Colonic mucosa (tissue), 4 donors: ENCODE measurements at places on chromosomes 5 and 9.

GRCh38 chr9:94900222-94901018 lies 173.9 kb downstream of the AOPEP start:
- no peak overlapping the region for H3K4me3 ChIP-seq
- H3K36me3 ChIP-seq: no peaks in the 10 kb centered on the region
- H3K4me1 ChIP-seq: no peaks in the 10 kb centered on the region
- peak overlapping the region; percentile 57 for H3K27ac ChIP-seq
- no peak for DNase-seq

GRCh38 chr9:37342493-37342892 lies 80.0 kb upstream of the GRHPR start:
- no peaks in the 10 kb centered on the region for H3K4me1 ChIP-seq
- no peak overlapping the region for H3K4me3 ChIP-seq
- no peak for DNase-seq
- H3K27me3 ChIP-seq: no peaks in the 10 kb centered on the region

DNA sequence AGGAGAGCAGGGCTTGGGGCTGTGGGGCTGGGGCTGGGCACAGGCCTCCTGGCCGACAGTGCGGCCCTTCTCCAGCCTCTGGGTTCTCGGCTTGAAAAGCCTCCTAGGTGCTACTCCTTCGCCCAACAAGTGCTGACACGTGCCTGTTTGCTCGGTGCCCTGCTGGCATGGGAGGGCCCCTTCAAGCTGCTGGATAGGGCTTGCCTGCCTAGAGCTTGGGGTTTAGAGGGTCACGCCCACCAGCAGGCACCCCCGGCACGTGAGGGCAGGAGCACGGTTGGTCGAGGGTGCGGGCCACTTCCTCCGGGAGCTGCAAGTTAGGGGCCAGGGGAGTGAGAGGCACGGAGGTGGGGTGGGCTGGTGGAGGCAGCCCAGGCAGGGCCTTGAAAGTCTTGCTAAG lies 106.2 kb downstream of the RXRA start:
- no peaks in the 10 kb centered on the region for H3K36me3 ChIP-seq
- peaks cover 12% of the 10 kb centered on the region for H3K4me1 ChIP-seq
- no peak overlapping the region for H3K27ac ChIP-seq
- no peaks in the 10 kb centered on the region for H3K27me3 ChIP-seq
- no peak overlapping the region for H3K4me3 ChIP-seq
- no peak for DNase-seq

- peak overlapping the region; percentile 86 for H3K27ac ChIP-seq
- DNase-seq: peak; percentile 89
- no peaks in the 10 kb centered on the region for H3K27me3 ChIP-seq
- peaks cover 21% of the 10 kb centered on the region for H3K4me1 ChIP-seq
- H3K36me3 ChIP-seq: no peaks in the 10 kb centered on the region
Observed at GRCh38 chr9:127578952-127579853, 32.9 kb upstream of the STXBP1 start.

DNA sequence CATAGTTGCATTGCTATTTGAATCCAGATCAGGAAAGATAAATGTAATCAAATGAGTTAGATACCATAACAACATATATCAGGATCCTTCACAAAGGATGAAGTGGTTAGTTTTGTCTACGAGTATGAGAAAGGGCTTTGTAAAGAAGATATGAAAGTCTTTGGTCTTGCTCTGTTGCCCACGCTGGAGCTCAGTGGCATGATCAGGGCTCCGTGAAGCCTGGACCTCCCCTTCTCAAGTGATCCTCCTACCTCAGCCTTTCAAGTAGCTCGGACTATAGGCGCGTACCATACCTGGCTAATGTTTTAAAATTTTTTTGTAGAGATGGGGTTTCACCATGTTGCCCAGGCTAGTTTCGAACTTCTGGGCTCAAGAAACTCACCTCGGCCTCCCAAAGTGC lies 1.8 kb downstream of the SMC5 start:
- no peak for DNase-seq
- no peaks in the 10 kb centered on the region for H3K36me3 ChIP-seq
- H3K27ac ChIP-seq: no peak overlapping the region
- H3K4me3 ChIP-seq: no peak overlapping the region
- H3K27me3 ChIP-seq: no peaks in the 10 kb centered on the region
- peaks cover 7% of the 10 kb centered on the region for H3K4me1 ChIP-seq

DNA sequence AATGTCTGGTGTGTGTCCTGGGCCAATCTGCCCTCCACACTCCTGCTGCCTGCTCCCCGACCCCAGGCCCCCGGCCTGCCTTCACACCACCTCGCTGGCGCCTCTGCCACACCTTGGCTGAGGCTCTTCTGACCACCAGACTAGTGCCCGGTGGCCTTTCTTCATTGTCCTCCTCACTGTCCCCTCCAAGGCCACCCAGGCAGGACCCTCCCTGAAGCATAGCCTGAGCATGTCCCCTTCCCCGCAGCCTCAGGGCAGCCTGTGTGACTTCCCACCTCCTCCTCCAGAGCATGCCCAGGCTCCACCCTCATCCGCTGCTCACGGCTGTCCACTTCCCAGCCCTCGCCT lies 154.6 kb downstream of the OLFM1 start:
- no peaks in the 10 kb centered on the region for H3K27me3 ChIP-seq
- H3K36me3 ChIP-seq: no peaks in the 10 kb centered on the region
- DNase-seq: no peak
- H3K4me3 ChIP-seq: no peak overlapping the region

DNA sequence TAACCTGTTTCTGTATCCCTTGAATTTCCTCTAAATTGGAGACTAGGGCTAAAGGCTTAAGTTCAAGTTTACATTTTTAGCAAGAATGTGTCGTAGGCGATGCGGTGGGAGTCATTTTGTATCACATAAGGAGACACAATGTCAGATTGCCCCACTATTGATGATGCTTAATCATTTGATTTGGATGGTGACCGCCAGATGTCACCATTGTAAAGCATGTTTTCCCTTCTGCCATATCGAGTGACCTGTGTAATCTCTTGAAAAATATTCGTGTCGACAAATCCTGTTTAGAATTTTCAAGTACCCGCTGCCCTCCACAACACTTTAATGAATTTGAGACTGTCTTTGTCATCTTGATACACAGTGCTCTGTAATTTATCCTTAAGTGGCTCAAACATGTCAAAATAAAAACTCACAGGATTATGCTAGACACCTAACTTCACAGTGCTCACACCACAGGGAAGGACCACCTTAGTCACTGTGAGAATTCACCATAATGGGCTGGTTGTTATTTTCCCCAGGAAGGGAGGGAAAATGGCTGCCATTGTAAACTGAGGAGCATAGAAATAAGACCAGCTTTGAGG lies 34.5 kb upstream of the SLC46A2 start:
- H3K27me3 ChIP-seq: no peaks in the 10 kb centered on the region
- no peak for DNase-seq
- H3K4me1 ChIP-seq: no peaks in the 10 kb centered on the region
- H3K27ac ChIP-seq: no peak overlapping the region

DNA sequence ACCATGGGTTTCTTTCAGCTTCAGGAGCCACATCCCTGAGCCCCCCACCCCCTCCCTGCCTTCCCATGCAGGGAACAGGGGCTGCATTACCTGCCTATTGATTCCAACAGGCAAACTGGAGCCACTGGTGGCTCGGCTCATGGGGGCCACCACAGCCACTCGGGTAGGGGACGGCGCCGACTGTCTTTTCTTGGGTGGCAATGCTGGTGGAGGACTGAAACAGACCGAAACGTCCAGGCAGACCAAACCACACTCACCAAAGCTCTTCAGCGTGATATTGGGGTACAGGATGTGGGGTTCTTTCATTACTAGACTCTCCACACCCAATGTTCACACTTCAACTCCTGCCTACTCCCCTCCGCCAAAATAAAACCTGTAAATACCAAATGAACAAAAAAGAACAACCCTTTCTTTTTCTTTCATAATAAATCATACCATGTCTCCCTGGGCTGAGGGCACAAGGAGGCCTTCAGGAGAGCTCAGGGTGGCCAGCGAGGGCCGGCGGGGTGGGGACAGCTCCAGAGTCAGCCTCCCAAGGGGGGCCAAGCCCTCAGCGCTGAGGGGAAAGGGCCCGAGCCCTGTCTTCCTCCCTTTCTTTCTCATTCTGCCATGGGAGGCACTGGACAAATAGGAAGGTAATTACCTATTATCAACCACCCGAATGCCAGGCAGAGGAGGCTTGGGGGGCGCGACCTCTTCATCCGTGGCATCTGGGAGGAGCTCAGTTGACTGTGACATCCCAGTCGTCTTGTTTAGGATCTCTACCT lies 83.3 kb downstream of the PRRT1B start:
- DNase-seq: no peak
- no peaks in the 10 kb centered on the region for H3K27me3 ChIP-seq
- H3K27ac ChIP-seq: peak overlapping the region; percentile 91
- peaks cover 3% of the 10 kb centered on the region for H3K4me1 ChIP-seq
- H3K36me3 ChIP-seq: no peaks in the 10 kb centered on the region

DNA sequence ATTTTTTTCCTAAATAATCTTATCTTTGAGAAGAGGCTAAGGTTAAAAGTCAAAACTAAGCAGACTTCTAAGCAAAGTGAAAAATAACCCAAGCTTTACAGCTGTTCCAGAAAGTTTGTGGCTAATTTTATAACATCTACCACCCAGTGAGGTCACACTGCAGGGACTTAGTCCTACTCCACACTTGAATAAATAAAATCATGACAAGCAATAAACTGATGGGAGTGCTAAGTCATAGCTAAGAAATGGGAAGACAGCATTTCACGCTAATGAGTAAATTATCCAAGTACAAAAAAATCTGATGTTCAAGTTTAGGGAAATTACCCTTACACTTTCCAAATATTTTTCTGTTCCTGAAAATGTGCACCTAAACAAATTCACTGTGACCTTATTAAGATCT lies 47.7 kb downstream of the ZNF608 start:
- no peak for DNase-seq
- H3K4me3 ChIP-seq: no peak overlapping the region
- H3K27ac ChIP-seq: peak overlapping the region; percentile 15
- no peaks in the 10 kb centered on the region for H3K27me3 ChIP-seq
- H3K36me3 ChIP-seq: no peaks in the 10 kb centered on the region

DNA sequence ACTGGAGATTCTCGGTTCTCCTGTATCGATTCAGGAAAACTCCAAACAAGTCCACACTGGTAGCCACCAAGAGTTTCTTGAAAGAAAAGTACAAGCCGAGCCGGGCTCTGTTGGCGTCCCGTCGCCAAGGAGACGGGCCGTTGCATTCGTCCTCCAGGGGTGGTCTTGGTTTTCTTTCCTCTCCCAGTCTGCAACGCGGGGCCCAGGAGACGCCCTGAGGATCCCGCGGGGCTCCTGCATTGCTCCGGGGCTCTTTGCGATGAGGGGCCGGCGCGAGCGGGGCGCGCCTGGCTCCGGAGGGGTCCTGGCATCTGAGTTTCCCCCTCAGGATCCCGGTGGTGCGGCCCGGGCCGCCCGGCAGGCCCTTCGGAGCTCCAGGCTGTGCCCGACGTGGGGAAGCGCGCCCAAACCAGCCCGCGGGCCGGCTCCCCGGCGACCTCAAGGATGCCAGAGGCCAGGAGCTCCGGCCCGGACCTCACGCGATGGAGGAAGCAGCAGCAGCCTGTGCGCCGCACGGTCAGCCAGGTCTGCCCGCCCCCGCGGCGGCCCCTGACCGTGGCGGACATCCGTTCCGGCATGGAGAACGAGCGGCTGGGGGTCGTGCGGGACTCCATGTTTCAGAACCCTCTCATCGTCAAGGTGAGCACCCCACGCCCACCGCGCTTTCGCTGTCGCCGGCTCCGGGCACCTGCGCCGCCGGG lies at the start of gene CFAP77:
Gene CFAP77 (plus strand): TSS at position 384 of the 701 bp plus-strand sequence. CDS start 61 bp downstream, at position 445.
- no peak within 1 kb of the TSS for H3K27ac ChIP-seq
- H3K4me1 ChIP-seq: peaks cover 18% of the 10 kb centered on the region
- H3K27me3 ChIP-seq: peaks cover 20% of the 10 kb centered on the region
- H3K36me3 ChIP-seq: no peaks in the 10 kb centered on the region

DNA sequence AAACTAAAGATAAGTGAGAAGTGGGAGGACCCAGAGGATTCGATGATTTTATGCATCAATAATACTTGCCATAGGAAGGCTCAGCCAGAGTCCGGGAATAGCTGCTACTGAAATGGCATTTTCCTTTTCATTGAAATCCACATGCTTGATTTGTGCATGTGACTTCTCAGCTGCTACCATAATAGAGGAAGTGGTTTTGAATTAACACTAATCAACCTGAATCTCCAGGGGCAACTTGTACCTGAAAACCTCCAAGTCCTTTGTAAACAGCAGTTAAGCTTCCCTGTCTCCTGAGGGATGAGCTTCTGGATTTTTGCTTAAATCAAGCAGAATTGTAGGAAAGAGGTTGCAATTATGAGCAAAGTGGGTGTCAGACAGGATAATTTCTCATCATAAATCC lies 124.9 kb downstream of the PPP2R2B start:
- DNase-seq: no peak
- no peaks in the 10 kb centered on the region for H3K36me3 ChIP-seq
- no peaks in the 10 kb centered on the region for H3K4me1 ChIP-seq
- H3K4me3 ChIP-seq: no peak overlapping the region

DNA sequence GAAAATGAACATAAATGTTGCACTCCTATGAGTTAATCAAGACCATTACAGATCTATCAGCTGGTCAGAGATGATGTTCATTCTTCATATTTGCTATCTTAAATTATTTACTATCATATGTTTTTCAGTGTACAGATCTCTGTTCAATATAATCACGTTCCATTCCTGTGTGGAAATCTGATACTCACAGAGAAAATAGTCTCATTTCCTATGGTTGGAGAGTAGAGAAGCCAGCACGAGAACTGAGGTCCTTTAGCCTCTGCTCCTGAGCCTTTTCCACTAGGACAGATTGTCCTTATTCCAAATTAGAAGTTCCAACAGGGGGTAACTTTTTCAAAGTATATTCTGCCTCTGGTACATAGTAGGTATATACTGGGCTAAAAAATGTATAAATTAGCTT lies 29.2 kb downstream of the UGCG start:
- DNase-seq: no peak
- H3K4me3 ChIP-seq: no peak overlapping the region
